ENCODE measurements at places on chromosomes 2 and 18. TPM values are rescaled to one million over a fixed set of nuclear protein-coding genes. Genes with fewer than 3 reads are reported as not detected.

The PRSS56 gene
- total RNA-seq = not detected

The FZD7 gene
- 302 TPM for total RNA-seq

The RNF125 gene
- total RNA-seq = 9.4 TPM

The AQP12A gene
- not detected for total RNA-seq

- no peak overlapping the region for H3K27ac ChIP-seq
- no peaks in the 10 kb centered on the region for H3K36me3 ChIP-seq
- DNase-seq = no peak
- H3K4me1 ChIP-seq = no peaks in the 10 kb centered on the region
Measured at GRCh38 chr2:120323214-120323613, 22.7 kb upstream of the INHBB start.

GRCh38 chr2:164840930-164841718, 499 bp downstream of the COBLL1 start:
- H3K27me3 ChIP-seq = no peaks in the 10 kb centered on the region
- H3K4me1 ChIP-seq = no peaks in the 10 kb centered on the region

DNA sequence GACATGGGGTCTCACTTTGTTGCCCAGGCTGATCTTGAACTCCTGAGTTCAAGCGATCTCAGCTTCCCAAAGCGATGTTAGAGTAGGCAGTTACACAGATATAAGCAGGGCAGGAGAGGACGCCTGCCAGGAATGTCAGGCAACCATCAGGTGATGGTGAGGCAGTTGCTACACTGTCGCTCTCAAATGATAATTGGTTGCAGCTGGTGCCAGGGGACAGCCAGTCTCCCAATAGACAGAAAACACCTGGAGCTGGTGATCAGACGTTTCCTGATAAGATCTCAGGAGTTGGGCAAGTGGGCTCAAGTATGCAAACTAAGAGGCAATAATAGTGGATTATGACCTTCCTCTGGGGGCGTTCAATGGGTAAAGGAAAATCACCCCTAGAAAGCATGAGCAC, 163.1 kb upstream of the RGPD4 start:
- H3K27me3 ChIP-seq = no peaks in the 10 kb centered on the region
- H3K4me3 ChIP-seq = no peak overlapping the region
- DNase-seq = no peak
- H3K36me3 ChIP-seq = peaks cover 1% of the 10 kb centered on the region

DNA sequence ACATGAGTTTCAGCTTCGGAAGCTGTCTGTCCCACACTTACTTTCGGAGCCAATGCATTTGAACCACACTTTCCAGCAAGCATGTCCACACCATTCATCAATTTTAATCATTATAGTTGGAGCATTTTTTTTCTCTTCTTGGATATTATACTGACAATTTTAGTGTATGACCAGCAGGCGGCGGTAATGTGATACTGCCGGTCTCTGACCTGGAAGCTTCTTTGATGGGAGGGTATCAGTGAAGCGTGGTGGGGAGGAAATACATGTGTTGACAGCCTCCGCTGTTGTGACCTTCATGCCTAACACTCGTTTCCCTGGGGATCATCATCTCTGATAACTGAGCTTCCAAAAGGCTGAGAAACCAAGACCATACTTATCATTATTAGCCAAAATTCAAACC, 231.7 kb downstream of the GBX2 start:
- H3K36me3 ChIP-seq = peaks cover 24% of the 10 kb centered on the region
- no peaks in the 10 kb centered on the region for H3K27me3 ChIP-seq
- peak; percentile 56 for DNase-seq
- no peaks in the 10 kb centered on the region for H3K4me1 ChIP-seq

GRCh38 chr18:31274931-31275330, 43.0 kb upstream of the DSG1 start:
- H3K36me3 ChIP-seq = no peaks in the 10 kb centered on the region
- no peak for DNase-seq
- H3K4me3 ChIP-seq = no peak overlapping the region

- no peaks in the 10 kb centered on the region for H3K4me1 ChIP-seq
- H3K36me3 ChIP-seq = no peaks in the 10 kb centered on the region
- H3K4me3 ChIP-seq = no peak overlapping the region
- no peak for DNase-seq
- H3K27me3 ChIP-seq = no peaks in the 10 kb centered on the region
Measured at GRCh38 chr2:186882511-186883071, 33.6 kb upstream of the ZSWIM2 start.

DNA sequence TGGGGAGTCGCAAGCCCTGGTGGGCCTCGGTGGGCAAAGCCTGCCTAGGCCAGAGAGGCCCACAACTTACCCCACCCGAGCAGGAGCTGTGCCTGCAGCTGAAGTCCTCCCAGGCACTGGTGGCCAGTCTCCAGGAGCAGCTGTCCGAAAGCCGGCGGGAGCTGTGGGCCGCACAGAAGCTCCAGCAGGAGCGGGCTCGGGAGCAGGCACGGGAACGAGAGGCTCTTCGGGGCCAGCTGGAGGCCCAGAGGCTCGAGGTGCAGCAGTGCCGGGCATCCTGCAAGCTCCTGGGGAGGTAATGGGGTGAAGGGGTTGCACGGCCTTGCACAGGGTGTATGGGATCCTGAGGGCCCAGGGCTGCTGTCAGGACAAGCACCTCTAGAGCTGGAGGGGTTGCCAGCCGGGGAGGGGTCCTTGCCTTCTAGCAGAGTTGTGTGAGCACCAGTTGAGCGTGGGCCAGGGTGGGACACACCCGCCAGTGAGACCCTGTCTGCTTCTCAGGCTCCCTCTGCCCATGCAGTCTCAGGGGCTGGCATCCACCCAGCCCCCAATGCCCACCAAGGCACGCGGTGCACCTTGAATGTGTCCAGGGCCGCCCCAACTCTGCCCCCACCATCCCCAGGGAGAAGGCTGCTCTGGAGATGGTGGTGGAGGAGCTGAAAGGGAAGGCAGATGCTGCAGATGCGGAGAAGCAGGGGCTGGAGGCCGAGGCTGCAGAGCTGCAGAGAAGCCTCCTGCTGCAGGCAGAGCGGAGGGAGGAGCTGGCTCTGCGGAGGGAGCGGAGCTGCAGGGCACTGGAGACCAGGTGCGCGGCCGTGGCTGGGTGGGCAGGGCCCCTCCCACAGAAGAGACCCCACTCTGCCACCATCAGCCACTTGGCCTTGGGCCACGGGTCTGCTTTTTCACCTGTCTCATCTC, 27.2 kb downstream of the CROCC2 start:
- H3K27me3 ChIP-seq = no peaks in the 10 kb centered on the region
- H3K4me3 ChIP-seq = no peak overlapping the region
- DNase-seq = peak; percentile 25
- H3K27ac ChIP-seq = no peak overlapping the region

DNA sequence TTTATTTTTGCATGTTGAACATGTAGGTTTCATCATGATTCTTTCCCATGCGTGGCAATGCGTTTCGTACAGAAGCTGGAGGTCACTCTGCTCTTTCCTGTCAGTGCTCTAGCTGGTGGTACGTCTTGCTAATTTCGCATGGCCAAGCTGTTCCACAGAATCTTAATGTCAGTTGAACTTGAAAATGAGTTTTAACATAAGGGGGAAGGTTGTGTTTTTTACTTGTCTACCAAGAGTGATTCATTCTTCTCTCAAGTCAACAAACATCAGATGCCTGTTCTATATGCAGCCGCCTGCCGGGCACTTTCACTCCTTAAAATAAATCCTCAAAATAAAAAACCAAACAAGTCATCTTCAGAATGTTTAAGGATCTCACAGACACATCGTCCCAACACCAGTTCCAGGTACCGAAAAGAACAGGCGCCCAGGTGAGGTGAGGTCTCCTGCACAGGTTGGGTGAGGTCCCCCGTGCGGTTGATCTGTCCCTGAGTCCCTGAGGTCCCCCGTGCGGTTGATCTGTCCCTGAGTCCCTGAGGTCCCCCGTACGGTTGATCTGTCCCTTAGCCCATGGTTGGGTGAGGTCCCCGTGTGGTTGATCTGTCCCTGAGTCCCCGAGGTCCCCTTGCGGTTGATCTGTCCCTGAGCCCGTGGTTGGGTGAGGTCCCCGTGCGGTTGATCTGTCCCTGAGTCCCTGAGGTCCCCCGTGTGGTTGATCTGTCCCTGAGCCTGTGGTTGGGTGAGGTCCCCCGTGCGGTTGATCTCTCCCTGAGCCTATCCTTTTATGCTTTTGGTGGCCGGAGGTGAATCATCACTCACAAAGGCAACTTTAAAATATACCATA, 57.0 kb upstream of the KCNG2 start:
- no peak overlapping the region for H3K27ac ChIP-seq
- H3K27me3 ChIP-seq = no peaks in the 10 kb centered on the region
- H3K36me3 ChIP-seq = peaks cover 15% of the 10 kb centered on the region
- no peaks in the 10 kb centered on the region for H3K4me1 ChIP-seq

GRCh38 chr2:43210467-43211303, 15.7 kb downstream of the ZFP36L2 start:
- no peak overlapping the region for H3K4me3 ChIP-seq
- no peaks in the 10 kb centered on the region for H3K27me3 ChIP-seq
- no peaks in the 10 kb centered on the region for H3K4me1 ChIP-seq
- H3K36me3 ChIP-seq = no peaks in the 10 kb centered on the region

GRCh38 chr2:2269989-2270562, 61.0 kb downstream of the MYT1L start:
- no peak for DNase-seq
- no peak overlapping the region for H3K27ac ChIP-seq
- H3K36me3 ChIP-seq = no peaks in the 10 kb centered on the region
- no peak overlapping the region for H3K4me3 ChIP-seq
- no peaks in the 10 kb centered on the region for H3K27me3 ChIP-seq

DNA sequence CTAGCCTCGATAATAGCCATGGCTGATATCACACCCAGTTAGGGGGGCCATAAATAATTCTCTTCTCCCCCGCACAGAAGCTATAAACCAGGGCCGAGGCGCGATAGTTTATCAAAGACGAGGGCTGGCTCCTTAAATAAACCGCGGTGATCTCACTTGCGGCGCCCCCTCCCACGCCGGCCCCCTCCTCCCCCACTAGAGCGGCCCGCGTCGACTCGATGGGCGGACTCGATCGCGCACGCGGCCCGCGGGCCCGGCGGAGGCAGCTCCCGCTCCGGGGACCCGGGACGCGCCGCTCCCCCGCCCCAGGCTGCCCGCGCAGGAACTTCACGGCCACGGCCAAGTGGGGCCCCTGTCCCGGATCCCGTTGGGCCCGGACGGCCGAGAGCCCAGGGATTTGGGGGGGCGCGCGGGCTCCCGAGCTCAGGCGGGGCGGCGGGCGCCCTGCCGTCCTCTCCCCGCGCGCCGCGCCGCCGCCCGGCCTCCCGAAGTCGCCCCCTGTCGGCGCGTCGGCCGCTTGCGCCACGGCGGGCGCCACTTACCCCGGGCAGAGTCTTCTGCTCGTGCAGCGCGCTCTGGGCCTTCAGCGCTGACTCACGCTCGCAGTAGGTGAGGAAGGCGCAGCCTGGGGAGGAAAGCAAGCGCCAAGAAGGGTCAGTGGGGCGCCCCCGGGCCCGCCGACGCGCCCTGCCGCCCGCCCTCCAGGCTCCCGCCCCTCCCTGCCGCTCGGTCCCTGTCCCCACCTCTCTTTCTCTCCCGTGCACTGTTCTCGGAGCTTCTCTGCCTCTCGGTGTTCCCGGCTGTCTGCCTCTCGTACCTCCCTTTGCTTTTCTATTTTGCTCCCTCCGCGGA, 80.4 kb downstream of the CELF4 start:
- no peaks in the 10 kb centered on the region for H3K36me3 ChIP-seq
- H3K27ac ChIP-seq = no peak overlapping the region
- DNase-seq = peak; percentile 72
- H3K4me3 ChIP-seq = peak overlapping the region; percentile 61
- H3K27me3 ChIP-seq = peaks cover 6% of the 10 kb centered on the region

DNA sequence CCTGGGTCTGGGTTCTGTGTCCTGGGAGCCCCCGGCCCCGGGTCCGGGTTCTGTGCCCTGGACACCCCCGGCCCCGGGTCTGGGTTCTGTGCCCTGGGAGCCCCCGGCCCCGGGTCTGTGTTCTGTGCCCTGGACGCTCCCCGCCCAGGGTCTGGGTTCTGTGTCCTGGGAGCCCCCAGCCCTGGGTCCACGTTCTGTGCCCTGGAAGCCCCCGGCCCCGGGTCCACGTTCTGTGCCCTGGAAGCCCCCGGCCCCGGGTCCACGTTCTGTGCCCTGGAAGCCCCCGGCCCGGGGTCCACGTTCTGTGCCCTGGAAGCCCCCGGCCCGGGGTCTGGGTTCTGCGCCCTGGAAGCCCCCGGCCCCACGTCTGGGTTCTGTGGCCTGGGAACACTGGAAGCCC, 253.9 kb downstream of the TWIST2 start:
- no peaks in the 10 kb centered on the region for H3K4me1 ChIP-seq
- H3K27ac ChIP-seq = no peak overlapping the region
- no peak for DNase-seq
- H3K27me3 ChIP-seq = no peaks in the 10 kb centered on the region
- H3K4me3 ChIP-seq = no peak overlapping the region

DNA sequence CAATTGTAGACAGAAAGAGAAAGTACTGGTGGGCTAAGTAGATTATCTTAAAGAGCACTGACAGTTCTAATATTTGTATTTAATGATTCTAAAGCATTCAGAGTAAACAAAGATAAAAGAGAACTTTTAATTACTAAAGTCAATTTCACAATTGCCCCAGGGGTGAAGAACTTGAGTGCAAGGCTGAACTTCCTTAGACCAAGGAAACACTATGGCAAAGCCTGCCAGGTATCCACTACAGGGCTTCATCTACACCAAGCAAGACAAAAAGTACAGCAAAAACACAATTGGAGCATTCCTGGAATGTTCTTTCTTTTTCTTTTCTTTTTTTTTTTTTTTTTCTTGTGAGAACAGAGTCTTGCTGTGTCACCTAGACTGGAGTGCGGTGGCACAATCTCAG, 46.9 kb upstream of the NDUFV2 start:
- H3K27ac ChIP-seq = no peak overlapping the region
- no peaks in the 10 kb centered on the region for H3K27me3 ChIP-seq
- no peaks in the 10 kb centered on the region for H3K4me1 ChIP-seq
- peaks cover 13% of the 10 kb centered on the region for H3K36me3 ChIP-seq
- H3K4me3 ChIP-seq = no peak overlapping the region
- no peak for DNase-seq

- no peaks in the 10 kb centered on the region for H3K27me3 ChIP-seq
- no peak overlapping the region for H3K4me3 ChIP-seq
- no peak for DNase-seq
- H3K4me1 ChIP-seq = 0 out of 2 replicates have a peak, but pooled peaks cover 2% of the 10 kb centered on the region
- no peaks in the 10 kb centered on the region for H3K36me3 ChIP-seq
Measured at GRCh38 chr2:16656784-16657391, 8.7 kb downstream of the CYRIA start.

- H3K27me3 ChIP-seq = no peaks in the 10 kb centered on the region
- no peak for DNase-seq
- no peak overlapping the region for H3K27ac ChIP-seq
- H3K36me3 ChIP-seq = peaks cover 25% of the 10 kb centered on the region
Measured at GRCh38 chr2:171095014-171095582, 65.6 kb downstream of the TLK1 start.

GRCh38 chr2:235234736-235235135, 259.1 kb upstream of the AGAP1 start:
- no peak for DNase-seq
- H3K27ac ChIP-seq = no peak overlapping the region
- H3K27me3 ChIP-seq = no peaks in the 10 kb centered on the region
- no peaks in the 10 kb centered on the region for H3K36me3 ChIP-seq
- H3K4me3 ChIP-seq = no peak overlapping the region

Measured in H9 (cell line).